ENCODE measurements at places on chromosomes 12 and 14.
A peak's percentile ranks its signal among the peaks of the same experiment; 100 is the strongest.

DNA sequence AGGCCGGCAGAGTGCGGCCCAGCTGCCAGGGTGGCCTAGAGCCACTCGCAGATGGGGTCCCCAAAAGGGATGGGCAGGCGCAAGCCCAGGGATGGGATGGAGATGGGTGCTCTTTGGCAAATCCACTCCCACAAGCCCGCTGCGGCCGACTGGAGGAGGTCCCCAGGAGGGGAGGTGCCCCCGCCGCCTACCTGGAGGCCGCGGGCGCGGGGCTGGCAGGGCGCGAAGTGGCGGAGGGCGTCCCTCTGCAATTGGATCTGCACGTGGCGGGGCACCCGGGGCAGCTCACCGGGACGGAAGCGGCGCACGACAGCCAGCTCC, 730 bp downstream of the PPP1R3E start:
- DNase-seq: no peak

GRCh38 chr12:123115409-123116121, 35.3 kb downstream of the PITPNM2 start:
- DNase-seq: peak; percentile 35

- DNase-seq: no peak
These were observed 117.0 kb downstream of the EGLN3 start for GRCh38 chr14:33833706-33834465.

DNA sequence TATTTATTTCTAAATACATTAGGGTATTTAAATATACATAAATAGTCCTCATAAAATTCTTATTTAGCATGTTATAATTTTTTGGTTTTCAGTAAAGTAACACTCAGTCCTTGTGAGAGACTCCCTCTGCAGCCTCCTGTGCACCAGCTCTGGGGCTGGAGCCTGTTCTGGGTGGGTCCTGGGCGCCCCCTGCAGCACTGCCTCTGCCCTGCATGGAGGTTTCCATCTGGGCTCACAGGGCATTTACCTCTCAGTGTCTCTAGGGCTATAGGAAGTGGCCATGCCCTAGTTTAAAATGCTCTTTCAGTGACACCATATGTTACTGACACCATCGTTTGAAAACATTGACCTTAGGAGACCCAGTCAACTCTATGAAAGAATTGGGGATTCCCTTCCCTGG, 1155.2 kb downstream of the TMEM121 start:
- no peak for DNase-seq

GRCh38 chr12:27412047-27412446, 34.5 kb upstream of the SMCO2 start:
- no peak for DNase-seq

- DNase-seq: no peak
These were observed 211.6 kb downstream of the DUSP6 start for GRCh38 chr12:89140602-89141238.

DNA sequence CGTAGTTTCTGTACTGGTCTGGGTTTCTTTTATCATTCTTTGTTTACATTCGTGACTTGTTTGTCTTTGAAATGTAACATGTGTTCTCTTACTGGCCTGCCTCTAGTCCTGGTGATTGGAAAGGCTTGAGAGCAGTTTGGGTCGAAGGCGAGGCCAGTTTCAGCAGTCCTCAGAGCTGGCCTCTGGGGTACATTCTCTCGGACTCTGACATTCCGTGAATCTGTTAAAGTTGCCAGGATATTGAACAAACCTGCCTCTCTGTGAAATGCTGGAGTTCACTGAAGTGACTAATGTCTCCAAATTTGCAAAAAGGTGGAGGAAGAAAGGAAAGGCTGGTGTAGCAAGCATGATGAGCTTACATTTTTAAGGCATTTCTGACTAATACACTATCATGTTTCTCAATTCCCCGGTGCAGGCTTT, 1.5 kb downstream of the PLEKHA5 start:
- DNase-seq: peak; percentile 38

DNA sequence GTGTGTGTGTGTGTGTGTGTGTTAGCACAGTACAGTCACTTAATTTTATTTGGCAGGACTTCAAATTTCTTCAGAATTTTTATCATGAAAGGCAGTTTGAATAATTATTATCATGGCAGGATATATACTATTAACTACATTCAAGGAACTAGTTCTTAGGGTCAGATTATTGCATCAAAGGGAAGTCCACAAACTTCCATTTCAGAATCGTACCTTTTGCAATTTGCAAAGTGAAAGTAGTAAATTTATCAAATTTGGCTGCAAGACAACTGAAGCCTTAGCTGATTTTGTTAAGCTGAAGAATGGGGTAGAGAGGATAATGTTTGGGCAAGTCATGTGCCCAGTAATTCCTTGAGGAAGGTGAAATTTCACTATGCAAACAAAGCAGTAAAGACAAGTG, 68.2 kb downstream of the PLEKHG7 start:
- DNase-seq: no peak

DNA sequence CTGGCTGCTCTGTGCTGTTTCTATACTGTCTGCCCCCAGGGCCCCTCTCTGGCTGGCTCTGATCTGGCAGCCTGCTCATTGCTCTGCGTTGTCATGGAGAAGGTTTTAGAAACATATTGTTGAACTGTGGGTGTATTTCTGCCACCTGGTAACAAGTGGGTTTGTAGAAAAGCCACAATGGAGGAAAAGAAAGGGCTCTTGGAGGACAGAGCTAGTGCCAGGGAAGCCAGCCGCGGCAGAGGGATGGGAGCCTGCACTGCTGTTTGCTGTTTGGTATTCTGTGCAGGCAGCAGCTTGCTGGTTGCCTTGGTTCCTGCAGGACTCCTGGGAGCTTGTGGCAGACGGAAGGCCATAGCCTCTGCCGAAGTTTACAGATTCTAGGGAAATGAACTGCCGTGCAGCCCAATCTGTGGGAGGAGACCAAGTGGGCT, 15.1 kb downstream of the CCDC177 start:
- DNase-seq: no peak

Measured in Daoy (cell line).